ENCODE measurements at places on chromosomes 2 and 18.

- DNase-seq: no peak
Measured at GRCh38 chr18:79185648-79186047, 116.5 kb downstream of the ATP9B start.

DNA sequence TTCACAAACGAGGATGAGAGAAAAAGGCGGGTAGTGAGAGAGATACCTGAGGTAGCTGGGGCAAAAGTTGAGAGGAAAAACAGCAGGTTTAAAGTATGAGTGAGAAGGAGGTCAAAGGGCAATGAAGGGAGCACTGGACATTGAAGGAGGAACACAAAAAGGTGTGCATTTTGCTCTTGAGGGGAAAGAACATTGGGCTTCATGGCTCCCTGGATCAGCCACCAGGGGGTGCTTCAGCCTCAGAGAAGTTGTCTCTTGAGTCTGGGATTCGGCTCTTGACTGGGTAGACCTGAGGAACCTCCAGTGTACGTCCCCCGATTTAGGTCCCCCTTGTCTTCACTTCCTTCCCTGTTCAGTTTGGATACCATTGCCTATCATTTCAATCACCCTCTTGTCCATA lies 128.5 kb downstream of the RAPGEF4 start:
- no peak for DNase-seq

DNA sequence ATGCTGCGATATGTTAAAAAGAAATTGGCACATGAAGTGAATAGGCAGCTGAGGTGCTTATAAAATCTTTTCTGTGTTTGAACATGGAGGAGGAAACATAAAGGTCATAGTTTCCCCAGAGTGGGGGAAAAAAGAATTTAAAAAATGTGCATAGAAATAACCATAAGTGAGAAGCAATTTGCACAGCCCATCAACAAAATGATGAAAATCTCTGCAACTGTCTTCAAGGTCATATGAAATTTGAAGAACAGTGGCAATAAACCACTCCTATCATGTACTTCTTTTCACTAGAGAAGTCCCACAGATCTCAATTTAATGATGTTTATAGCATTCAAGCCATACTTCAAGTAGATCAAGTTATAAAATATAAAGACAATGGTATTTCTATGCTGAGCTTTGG lies 46.7 kb upstream of the ZNF804A start:
- DNase-seq: no peak

DNA sequence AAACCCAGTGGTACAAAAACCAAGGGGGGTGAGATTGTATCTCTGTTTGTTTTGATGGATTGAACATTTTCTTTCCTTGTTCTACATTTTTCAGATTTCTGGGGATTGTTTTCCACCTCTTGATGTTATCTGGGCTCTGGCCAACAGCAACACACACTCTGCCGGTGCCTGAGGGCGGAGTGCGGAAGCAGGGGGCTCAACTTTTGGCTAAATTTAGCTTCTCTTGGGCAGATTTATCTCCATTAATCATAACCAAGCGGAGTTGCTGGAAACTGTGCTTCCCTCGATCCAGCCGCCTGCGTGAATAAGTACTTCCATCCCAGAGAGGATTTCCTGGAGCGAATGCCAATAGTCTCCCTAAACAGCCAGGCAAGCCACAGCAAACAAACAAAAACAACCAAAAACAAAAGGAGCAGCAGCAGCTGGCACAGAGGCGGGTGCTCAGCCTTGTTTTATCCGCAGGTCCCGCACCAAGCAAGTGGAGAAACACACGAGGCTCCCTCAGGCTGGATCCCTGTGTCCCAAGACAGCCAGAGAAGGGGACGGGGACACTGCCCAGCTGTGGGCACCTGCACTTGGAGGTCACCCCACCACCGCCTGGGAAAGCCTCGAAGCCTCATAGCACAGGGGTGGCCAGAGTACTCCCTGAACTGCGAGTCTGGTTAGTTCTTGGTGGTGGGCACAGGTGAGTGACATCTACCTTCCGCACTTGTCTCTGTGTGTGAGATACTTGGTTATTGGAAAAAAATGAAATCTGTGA lies 143.4 kb downstream of the NDUFA10 start:
- no peak for DNase-seq

- no peak for DNase-seq
Measured at GRCh38 chr2:103784261-103784660, 1022.4 kb downstream of the TMEM182 start.

DNA sequence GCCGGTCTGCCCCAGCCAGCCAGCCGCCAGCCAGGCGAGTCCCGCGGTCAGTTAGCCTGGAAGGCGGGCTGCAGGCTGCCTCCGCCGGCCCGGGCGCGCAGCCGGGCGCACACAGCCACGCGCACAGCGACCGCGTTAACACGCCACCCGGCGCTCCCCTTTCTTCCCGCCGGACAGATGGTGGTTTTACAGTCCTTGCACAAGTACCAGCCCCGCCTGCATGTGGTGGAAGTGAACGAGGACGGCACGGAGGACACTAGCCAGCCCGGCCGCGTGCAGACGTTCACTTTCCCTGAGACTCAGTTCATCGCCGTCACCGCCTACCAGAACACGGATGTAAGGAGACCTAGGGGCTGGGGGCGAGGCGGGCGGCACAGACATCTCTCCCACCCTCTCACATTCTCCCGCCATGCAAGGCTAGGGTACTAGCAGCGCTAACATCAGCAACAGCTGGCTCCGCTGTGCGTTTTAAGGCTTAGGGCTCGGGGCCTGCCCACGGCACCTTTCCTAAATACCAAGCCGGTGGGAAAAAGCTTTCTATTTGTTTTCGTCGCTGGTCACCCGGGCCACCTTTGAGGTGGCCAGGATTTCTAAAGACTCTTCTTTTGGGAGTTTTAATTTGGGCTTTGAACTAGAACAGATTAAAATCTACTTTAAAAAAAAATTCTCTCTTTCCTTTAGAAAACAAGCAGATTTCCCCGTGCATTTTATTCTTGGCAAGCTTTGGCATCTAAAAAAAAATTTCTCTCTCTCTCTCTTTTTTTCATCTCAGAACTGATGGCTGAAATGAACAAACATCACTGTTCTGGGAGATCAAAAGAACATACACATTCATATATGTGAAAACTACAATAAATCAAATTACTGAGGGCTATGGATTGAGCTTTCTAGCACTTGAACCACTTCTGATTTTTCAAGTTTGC lies 2.9 kb downstream of the TBR1 start:
- no peak for DNase-seq

DNA sequence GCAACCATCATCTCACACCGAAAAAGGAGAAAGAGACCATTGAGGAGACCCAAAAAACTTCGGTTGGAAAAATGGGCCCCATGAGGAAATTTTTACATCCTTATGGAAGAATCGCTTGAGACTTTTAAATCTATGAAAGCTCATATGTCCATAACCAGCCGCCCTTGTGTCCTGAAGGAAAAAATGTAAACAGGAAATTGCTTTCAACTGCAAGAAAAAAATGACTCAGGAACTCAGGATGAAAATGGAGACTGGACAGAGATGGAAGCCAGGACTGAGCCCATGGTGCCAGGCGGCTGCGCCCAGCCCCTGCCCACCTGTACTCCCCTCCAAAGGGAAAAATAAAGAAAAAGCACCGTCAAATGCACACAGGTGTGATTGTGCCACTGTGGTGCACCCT lies 81.5 kb upstream of the SLC66A3 start:
- no peak for DNase-seq

DNA sequence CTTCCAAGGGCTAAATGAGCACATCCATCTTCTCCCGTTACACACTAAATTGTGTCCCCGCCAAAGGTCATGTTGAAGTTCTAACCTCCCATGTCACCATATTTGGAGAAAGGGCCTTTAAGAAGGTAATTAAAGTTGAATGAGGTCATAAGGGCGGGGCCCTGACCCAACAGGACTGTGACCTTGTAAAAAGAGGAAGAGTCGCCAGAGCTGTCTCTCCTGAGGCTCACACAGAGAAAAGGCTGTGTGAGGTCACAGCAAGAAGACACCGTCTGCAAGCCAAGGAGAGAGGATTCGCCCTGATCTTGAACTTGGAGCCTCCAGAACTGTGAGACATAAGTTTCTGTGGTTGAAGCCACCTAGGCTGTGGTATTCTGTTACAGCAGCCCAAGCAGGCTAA lies 24.1 kb downstream of the TRABD2A start:
- no peak for DNase-seq

- no peak for DNase-seq
Measured at GRCh38 chr2:385061-385460, 97.2 kb upstream of the ALKAL2 start.

DNA sequence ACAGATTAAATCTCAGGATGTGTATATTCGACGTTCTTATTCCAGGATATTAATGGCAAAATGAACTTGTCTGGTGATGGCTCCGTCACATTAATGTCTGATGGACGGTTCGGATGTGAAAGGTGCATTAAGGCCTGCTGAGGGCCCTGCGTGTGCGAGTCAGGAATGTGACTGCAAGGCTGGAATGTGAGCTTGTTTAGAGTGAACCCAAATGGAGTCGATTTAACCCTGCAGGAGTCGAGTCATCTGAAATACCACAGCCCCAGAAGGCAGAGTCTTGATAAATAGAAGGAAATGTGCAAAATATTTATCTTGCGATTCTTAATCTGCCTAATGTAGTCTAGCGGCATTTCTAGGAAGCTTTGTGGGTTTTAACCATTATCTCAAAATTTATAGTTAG lies 44.3 kb downstream of the RDH14 start:
- no peak for DNase-seq

DNA sequence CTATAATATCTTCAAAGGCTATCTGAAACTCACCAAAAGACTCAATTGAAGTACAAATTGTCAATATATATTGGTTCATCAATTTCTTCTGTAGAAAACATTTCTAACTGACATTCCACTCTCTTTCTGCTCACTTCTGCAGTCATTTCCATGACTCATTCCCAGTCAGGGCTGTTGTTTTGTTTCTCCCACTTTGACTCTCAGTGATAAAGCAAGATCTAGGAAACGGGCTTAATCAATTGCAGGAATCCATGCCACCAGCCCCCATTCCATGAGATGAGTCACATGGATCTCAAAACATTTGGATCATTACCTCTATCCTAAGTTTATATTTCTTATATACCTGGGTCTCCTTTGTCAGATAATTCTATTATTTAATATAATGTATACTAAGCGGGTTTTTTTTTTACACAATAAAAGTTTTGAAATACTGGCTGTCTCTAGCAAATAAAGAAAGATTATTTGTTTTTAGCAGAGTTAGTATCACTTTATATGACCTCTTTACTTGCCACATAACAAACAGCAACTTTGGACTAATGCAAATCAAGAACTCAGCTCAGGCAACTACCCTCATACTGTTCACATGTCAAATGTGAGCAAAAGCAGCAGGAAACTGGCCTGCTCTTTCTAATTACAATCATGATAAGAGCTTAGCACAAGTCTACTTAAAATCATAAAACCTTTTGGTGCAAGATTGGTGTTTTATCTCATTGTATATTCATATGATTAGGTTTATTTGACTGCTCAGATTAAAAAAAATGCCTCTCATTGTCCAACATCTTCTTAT lies 251.1 kb upstream of the PIK3C3 start:
- DNase-seq: no peak

DNA sequence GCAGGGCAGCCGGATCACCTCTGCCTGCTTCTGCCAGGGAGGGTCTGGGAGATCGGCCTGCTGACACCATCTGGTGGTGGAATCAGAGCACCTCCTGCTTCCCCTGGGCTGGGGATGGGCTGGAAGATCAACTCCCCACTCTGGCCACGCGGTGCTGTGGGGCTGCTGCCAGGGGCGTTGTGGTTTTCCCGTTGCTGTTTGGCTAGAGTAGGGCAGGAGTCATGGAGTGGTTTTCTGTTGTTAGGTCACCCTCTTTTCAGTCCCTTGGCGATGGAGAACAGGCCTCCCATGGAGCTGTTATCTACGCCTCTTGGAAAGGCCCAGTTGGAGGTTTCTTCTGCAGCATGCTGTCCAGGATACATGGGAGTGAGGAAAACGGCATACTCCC lies 15.2 kb downstream of the BCL2L11 start:
- DNase-seq: no peak

DNA sequence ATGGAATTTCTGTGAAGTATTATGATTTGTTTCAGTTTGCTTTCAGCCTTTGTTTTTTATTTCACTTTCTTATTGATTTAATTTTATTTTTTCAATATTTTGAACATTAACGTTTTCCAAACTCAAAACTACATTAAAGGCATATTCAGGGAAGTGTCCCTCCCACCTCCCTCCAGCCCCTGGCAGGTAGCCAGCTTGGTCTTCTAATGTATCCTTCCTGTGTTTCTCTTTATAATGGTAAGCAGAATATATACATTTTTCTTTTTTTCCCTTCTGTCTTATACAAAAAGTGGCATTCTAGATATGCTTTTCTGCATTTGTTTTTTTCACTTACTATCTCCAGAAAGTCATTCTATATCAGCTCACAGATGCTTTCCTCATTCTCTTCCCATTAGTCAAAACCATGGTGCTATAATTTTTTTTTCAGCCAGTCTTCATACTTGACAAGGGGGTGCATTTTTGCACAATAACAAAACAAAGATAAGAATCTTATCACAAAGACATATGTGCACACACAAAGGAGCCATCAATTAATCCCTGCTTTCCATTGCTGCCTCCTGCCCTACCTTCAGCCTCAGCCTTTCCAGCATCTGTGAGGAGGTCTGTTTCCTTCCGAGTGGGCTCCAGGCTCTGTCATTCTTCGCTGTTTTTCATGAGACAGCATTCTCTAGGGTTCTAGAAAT lies 33.7 kb upstream of the TMEM177 start:
- DNase-seq: no peak

DNA sequence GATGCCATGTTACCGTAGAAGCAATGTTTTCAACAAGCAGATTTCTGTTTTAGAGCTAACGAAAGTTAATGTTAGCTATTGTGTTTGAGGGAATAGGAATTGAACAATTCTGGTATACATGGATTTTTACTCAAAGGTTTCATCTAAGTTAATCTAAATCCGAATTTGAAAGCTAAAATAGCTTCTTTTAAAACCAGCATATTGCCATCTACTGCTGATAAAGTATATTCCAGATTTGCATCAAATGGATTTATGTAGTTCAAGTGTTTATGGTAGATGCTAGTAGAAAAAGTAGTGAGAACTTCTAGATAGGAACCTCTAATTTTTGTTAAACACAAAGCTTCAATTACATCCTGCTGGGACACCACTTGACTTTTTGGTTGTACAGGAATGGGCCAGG lies 1569.5 kb upstream of the NXPH2 start:
- no peak for DNase-seq
